SK-N-SH treated with all-trans-retinoic acid at 6 μM for 48 hours (cell line): ENCODE measurements at places on chromosomes 2 and 18.

- no peak for ATAC-seq
These were observed 84.7 kb downstream of the NEDD4L start for GRCh38 chr18:58128381-58129374.

DNA sequence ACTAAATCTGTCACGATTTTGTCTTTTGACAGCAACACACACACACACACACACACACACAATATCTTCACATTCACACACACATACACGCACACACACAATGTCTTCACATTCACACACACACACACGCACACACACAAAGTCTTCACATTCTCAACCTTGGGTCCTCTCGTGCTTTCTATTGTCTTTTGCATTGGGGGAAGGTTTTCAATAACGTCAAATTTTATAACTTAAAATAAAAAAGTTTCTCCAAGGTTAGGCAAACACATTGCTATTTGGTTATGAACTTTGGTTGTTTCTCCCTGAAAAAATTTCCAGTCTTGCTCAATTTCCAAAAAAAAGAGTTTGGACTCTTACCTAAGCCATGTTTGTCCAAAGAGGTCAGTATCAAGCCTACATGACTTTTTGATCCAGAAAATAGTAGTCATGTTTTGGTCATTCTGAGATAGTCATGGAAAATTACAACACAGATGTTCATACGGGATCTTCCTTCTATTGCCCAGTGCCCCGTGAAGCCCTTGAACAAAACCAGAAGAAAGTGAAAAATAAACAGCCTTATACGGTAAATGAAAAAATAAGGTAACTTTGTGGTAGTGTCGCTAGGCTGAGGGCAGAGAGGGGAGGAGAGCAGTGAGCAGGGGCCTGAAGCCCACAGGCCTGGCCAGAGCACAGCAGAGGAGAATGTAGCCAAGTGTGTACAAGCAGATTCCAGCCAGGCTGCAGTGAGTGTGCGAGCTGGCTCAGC lies 542.8 kb upstream of the ID2 start:
- no peak for ATAC-seq

DNA sequence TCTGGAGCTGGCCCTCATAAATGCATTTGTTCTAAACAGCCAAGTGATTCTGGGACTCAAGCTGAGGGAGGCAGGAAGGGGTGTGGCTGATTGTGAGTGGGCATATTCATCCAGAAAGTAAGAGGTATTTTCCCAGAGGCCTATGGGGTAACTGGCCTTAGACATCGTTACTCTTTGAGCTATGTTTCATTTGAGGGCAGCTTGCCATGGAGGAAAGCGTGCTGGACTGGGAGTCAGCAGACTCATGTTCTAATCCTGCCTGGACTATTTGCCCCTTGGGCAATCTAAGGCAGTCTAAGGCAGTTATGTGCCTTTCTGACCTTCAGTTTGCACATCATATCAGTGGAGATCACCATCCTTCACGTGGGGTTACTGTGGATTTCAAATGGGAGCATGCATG lies 93.5 kb upstream of the SLC14A2 start:
- ATAC-seq = no peak

DNA sequence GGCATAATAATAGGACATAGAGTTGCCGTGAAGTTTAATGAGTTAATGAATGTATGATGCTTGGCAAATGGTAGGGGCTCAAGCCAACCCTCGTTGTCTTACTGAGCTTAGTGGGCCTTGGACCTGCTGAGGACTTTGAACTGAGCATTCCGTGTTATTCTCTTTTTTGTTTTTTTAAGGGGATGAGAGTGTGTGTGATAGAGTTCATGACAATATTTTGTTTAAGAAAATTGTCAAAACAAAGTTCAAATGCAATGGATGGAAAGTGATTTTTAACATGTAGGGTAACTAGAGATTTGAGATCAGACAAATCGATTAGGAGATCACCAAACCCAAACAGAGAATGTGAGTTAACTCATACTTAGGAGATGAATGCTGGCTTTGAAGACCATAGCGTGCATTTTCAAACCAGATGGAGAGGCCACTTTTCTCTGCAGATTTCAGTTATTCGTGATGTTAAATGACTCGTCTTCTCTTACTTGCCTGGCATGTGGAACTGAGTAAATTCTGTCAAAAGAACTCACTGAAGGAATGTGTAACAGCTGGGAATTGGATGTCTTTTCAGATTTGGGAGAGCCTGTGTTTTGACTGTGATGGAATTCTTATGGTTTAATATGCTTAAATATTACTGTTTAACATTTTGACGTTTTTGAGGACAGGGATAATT lies 88.7 kb downstream of the NEDD4L start:
- no peak for ATAC-seq

DNA sequence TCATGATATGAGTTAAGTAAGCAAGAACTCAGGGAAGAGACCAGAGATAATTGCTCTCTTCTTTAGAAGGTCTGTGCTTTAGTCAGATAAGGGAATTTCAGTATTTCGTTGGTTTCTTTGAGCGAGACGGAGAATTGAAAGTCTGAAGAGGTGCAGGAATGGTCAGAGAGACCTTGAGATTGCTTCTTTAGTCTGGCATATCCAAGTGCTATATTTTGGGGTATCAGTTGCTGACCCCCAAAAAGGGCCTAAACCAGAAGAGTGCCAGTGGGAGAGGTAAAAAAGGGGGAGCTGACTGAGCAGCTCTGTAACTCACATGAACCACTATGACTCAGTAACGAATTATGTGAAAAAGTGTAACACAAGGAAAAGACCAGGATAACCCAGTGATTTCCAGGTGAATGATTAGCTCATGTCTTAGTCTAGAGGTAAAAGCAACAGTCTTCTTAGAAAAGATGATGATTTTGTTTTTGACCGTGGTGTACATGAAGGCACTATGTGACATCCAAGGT lies 932.9 kb downstream of the TDRD15 start:
- ATAC-seq = no peak
